ENCODE measurements at places on chromosomes 3 and 15. TPM values are rescaled to one million over a fixed set of nuclear protein-coding genes. Genes with fewer than 3 reads are reported as not detected.

- no peak for DNase-seq
Measured at GRCh38 chr3:142815803-142816202, 73.1 kb downstream of the PCOLCE2 start.

DNA sequence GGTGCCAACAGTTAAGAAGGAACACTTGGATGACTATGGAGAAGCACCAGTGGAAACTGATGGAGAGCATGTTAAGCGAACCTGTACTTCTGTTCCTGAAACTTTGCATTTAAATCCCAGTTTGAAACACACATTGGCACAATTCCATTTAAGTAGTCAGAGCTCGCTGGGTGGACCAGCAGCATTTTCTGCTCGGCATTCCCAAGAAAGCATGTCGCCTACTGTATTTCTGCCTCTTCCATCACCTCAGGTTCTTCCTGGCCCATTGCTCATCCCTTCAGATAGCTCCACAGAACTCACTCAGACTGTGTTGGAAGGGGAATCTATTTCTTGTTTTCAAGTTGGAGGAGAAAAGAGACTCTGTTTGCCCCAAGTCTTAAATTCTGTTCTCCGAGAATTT lies 3.0 kb downstream of the SKIL start:
- peak; percentile 63 for DNase-seq

GRCh38 chr15:95596496-95596895 lies 734.0 kb upstream of the NR2F2 start:
- no peak for DNase-seq

RPP25 gene
- under 0.01 TPM for total RNA-seq

PARP9 gene
- total RNA-seq: 8.6 TPM

GOLGA8R gene
- 1.1 TPM for total RNA-seq

- DNase-seq: no peak
Measured at GRCh38 chr3:126551121-126551838, 7.5 kb downstream of the C3orf22 start.

RARB gene
- 1.4 TPM for total RNA-seq

SPINK8 gene
- not detected for total RNA-seq

- DNase-seq: no peak
Measured at GRCh38 chr15:60583194-60583593, 104.3 kb upstream of the ICE2 start.

UCN2 gene
- 0.54 TPM for total RNA-seq

DNA sequence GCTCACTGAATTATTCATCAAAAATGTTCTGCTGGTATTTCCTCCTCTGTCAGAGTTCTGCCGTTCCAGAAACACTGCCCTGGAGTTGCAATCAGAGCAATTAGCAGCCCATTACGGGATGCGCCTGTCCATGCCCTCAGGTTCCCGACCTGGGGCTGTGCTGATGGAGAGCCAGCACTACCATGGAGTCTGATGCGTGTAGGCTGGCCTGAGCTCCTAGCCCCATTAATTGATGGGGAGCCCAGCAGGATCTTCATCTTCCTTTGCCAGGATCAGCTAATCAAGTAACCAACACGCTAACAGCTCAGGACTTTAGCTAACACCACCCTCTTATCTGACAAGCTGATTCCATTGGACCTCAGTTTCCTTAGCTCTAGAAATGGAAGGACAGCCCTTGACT lies 164.2 kb downstream of the ABHD5 start:
- no peak for DNase-seq

GRIP2 gene
- under 0.01 TPM for total RNA-seq

DNA sequence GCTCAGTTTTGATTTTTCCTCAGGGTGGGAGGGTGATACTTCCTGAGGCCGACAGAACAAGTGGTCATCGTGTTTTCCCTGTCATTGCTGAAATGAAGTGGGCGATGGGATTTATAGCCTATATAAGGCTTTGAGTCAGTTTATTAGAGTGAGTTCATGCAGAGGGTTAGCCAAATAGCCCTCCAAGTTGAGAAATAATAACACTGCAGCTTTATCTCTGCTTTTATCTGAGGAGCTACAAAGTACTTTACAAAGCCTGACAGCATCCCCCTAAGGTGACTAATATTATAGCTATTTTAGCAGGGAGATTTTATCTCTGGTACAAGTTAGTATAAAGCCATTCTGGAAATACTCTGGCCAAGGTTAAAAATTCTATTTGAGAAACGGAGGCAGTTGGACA lies 389.6 kb downstream of the MFSD1 start:
- DNase-seq: no peak

SNTN gene
- total RNA-seq: not detected

DNA sequence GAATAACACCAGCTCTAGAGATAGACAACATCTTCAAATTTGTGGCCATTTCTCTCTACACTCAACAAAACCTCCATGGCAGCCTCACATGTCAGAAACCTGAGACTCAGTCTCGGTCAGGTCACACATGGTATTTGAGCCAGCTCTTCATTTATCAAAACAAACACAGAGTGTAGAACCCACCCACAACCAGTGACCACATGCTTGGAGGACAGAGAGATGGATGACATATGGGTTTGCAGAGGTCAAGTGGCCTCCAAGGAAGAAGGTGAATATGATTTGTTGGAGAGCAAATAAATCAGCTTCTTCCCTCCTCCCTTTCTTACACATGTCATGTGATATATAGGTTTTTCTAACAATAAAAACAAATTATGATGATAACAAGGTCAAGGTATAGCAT lies 278.1 kb upstream of the LRTM1 start:
- DNase-seq: peak; percentile 62

GRCh38 chr3:396293-396692 lies 199.7 kb downstream of the CHL1 start:
- no peak for DNase-seq

DNA sequence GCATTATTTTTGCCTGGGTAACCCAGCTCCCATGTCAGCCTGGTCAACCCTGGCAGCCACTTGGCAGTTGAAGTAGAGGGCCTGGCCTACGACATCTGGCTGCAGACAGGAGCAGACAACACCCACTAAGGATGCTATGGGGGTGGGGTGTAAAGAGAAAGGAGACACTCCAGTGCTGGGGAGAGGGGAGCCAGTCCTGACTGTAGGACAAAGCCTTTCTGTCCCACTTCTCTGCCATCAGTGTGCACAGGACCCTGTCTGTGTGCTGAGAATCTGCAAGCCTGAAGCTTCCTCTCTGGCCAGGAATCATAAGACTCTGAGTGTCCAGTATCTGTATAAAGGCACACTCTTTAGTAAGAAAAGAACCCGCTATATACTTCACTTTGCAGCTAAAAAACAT lies 96.3 kb upstream of the CHRM5 start:
- no peak for DNase-seq

VIPR1 gene
- total RNA-seq: not detected

DNA sequence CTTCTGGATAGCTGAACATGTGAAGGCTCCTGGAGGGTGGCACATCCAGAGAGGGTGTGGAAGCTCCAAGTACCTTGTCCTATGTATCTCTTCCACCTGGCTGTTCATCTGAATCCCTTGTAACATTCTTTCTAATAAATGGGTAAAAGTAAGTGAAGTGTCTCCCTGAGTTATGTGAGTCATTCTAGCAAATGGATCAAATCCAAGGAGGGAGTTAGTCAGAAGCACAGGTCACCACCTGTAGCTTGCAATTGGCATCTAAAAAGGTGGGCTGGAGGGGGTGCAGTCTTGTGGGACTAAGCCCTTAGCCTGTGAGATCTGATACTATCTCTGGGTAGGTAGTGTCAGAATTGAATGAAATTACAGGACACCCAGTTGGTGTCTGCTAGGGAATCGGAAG lies 71.0 kb downstream of the WWTR1 start:
- peak; percentile 79 for DNase-seq

DNA sequence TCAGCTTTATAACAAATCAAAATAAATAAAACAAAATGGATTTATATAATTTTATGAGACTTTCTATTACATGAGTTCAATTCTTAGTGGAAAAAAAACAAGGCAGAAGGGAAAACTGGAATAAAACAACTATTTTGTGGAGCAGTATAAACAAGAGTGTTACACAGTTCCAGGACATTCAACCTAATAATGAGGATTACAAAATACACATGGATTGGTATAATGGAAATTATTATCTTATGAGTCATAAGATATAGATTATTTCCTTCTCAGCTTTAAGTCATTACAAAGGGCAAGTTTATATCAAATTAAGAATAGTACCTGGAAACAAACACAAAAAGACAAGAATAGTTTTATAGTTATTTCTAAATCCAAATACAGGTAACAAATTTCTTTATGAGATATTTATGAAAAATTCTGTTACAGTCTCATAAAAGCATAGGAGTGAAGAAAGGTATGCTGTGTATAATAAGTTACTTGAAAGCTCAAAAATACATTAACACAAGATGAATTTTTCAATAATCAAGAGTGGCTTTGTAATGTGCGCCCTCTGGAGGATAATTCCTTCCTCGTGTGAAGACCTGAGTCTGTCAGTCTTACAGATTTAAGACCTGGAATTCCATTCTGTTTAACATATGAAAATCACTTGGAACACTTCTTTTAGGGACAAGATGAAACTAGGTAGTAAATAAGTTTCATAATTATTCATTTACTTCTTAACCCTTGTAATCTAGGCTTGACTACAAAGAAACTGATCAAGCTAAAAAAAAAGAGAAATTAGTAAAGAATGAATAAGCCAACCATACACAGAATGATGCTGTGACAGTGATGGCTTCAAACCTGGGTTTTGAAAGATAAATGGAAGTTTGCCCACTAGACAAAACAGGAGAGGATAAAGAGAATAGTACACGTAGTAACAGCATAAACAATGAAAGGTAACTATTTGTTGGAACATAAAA lies 9.5 kb downstream of the COPS2 start:
- peak; percentile 73 for DNase-seq

GRCh38 chr15:78046796-78047341 lies 30.6 kb downstream of the TBC1D2B start:
- no peak for DNase-seq

DNA sequence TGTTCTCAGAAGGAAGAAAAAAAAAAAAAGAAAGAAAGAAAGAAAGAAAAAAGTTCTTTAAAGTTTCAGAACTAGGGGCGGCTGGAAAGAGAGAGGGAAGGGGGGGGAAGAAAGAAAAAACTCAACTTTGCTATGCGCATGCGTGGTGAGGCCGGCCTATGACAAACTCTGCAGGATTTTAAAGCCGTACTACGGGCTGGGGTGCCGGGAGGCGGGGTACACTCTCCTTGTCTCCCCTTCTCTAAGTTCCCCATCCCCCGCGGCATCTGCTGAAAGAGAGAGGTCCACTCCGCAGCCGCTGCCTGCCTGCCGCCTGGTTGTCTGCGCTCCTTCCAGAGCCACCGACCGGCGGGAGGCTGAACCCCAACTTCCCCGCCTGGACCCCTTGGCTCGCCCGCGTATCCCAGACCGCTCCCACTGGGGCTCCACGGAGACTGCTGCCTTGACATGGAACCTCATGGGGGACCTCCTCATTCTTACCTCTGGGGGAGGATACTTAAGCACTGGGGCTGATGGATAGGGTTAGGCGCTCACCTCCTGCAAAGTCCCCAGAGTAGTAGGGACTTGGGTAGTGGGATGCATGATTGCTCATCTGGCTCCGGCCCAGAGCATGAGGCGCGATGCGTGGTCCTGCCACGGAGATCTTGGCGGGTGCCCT lies 1.4 kb upstream of the WNT5A start:
- peak; percentile 89 for DNase-seq
